ENCODE measurements at places on chromosomes 3 and 15.

DNA sequence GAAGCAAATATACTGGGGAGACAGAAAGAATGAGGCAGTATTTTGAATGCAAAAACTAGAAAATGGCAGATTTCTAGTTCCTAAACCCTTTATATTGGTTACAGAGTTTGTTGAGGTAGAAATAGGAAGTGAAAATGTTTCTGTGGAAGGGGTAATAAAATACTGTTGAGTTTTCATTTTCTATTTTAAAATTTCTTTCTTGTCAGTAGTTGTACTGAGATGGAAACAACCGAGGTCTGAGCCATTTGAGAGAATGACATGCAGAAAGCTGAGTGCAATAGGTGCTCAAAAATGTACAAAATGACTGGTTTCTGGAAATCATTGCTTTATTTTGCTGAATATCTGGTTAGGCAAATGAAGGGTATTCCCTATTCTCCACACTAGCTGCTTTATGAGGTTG is 361.4 kb downstream of the CHL1 start:
- no peak for DNase-seq

DNA sequence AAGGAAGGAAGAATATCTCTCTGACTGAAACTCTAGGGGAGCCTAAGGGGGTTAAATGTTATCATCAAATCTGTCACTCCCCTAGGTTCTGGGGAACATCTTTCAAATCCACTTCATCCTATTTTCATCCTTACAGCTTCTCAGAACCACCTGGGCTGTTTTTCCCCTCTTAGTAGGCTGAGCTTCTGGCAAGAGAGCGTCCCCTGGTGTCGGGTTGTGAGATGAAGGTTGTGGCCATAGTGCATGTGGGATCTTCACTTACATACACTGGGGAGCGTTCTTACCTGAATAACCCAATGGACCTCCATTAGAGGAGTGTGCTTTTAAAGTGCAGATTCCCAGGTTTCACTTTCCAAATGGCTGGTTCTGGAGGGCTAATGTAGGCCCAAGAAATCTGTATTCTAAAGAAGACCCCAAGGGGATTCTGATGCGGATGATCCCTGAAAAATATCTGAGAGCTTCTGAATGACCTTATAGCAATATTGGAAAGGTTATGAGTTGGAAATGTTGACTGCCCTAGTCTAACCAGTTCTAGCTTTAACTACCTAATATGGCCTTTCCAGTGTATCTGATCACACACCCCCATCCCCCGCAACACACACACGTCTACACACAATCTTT is 663.7 kb downstream of the AGBL1 start:
- no peak for DNase-seq

- no peak for DNase-seq
Measured at GRCh38 chr15:90132437-90132836, 30.2 kb upstream of the IDH2 start.

DNA sequence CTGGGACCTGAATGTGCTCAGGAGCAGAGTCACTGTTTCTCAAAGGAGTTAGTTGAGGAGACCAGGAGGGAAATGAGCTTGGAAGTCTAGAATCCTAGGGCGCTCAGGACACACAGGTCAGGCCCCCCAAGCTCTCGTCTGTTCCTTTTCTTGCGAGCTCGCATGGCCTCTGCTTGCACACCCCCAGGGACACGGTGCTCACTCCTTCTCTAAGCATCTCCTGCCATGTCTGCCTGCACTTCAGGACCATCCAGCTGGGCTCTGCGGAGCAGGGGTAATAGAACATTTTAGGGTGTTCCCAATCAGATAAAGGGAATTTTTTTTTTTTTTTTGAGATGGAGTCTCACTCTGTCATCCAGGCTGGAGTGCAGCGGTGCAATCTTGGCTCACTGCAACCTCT is 213.2 kb downstream of the XXYLT1 start:
- DNase-seq: no peak

GRCh38 chr15:81945014-81945615 is 100.7 kb downstream of the MEX3B start:
- no peak for DNase-seq

GRCh38 chr3:47413751-47414150 is 32.9 kb downstream of the PTPN23 start:
- no peak for DNase-seq

DNA sequence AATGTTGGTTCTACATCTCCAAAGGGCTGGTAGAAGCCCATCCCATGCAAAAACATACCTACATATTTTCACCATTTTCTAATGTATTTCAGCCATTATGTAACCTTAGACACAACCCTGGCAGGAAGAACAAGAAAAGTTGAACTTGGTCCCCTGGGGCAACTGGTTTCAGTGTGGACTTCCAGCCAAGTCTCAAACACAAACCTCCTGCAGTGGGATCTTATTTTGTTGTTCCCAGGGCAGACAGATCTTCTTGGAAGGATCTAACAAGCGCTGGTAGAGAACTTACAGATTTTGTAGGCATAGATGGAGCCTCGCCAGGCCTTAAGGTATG is 96.3 kb downstream of the ADAMTS17 start:
- DNase-seq: no peak

- DNase-seq: no peak
Measured at GRCh38 chr15:70213794-70214193, 116.1 kb upstream of the TLE3 start.

DNA sequence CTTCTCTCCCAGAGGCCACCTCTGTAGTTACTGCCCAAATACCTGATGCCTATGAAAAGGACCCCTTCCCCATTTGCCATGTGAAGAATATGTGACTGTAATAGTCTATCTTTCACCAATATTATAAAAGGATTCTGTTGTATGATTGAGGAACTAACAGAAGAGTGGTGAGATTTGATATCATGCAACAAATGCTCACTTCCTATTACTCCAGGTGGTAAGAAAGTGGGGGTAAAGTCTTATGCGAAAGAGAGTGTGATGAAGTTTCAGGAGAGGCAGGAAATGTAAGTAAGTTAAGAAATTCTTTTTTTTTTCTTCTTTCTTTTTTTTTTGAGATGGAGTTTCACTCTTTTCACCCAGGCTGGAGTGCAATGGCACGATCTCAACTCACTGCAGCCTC is 24.4 kb upstream of the RAP2B start:
- no peak for DNase-seq

- no peak for DNase-seq
Measured at GRCh38 chr3:59234884-59235633, 185.2 kb upstream of the CFAP20DC start.

- no peak for DNase-seq
Measured at GRCh38 chr3:188231456-188231855, 77.5 kb downstream of the LPP start.

GRCh38 chr15:56234804-56235203 is 8.9 kb downstream of the RFX7 start:
- no peak for DNase-seq

DNA sequence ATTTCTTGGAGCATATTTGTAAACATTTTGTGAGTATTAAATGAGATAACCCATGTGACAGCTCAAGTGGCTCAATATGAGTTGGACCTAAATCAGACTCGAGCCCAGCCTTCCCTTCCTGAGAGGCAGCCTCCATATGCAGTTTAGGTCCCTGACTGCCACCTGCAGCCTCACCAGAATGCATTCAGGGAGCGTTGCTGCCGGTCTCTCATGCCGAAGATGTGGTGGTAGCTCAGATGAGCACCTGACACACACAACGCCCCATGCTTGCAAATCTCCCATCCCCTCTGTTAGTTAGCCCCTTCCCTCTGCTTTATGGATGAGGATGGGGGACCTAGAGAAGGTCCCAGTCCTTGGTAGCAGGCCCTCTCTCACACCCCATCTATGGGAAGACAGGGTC is 9.2 kb downstream of the ST6GAL1 start:
- DNase-seq: no peak

- peak; percentile 29 for DNase-seq
Measured at GRCh38 chr3:65851827-65852226, 186.9 kb downstream of the MAGI1 start.

DNA sequence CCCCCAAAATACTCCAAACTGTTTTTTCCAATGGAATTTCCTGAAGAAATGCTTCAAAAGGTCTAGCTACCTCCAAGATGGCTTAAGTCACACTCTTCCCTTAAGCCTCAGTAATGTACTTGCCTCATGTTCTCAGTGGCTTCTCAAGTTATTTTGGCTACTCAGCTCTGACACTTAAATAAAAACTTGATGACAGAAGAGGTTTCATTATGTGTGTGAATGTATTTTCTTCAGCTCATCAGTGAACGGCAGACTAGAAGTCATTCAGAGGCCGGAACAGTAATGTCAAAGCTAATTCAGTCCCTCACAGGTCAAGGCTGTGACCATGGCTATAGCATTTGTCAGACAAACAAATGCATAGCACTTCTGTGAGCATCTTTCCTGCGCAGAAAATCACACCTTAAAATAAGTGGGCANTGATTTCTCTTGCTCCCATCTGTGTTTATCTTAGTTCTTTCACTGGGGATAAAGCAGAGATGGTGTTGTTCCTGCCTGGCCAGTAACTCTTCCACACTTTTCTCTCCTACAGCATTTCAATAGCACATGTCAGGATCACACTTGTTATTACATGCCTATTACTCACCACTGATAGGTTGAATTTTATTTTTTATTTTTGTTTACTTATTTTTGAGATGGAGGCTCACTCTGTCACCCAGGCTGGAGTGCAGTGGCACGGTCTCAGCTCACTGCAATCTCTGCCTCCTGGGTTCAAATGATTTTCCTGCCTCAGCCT is 68.5 kb upstream of the PLCL2 start:
- no peak for DNase-seq

GRCh38 chr3:99872923-99873254 is 55.2 kb downstream of the CMSS1 start:
- DNase-seq: no peak

DNA sequence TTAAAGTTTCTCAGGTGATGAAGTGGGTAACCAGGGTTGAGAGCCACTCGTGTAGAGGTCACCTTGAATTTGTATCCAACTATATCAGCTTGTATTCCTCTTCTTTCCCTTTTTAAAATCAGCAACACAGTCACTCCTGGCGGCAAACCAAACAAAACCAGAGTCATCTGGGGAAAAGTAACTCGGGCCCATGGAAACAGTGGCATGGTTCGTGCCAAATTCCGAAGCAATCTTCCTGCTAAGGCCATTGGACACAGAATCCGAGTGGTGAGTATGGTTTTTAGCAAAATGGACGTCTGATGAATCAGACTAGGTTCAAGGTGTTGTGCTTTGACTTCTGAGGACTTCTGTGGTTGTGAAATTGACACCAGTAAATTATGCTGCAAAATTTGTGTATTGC is 3.9 kb downstream of the RPL35A start:
- peak; percentile 53 for DNase-seq

DNA sequence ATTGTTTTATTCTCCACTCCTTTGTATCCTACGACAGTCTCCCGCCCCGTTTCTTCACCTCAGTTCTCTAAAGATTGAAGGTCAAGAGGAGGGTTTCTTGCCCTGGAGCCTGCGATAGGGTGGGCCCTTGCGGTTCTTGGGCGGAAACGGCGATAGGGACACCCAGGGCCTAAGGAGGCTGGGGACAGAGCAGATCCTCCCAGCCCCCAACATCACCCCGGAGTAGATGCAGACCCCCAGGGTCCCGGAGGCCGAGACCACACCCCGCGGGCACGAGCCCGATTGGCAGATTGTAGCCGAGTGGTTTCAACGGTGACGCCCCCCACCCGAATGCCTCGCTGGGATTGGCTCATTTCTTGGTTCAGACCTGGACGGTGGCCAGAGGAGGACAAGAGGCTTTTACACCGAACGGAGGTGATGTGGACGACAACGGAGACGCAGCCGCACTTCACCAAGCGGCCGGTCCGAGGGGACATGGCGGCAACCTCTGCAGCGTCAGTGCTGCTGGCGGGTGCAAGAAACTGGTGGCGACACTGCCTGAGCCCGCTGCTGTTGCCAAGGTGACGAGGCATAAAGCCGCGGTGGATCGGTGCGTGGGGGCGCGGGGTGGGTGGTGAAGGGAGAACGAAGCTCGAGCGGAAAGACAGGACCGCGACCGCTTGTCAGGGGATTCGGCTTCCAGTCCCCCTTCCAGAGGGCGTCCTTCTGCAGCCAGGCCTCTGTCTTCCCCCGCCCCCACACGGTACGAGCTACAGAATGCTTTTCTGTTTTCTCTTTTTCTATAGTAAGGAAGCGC is 19.0 kb upstream of the MCF2L2 start:
- DNase-seq: peak; percentile 47

- no peak for DNase-seq
Measured at GRCh38 chr15:58918239-58918638, 15.2 kb downstream of the SLTM start.

DNA sequence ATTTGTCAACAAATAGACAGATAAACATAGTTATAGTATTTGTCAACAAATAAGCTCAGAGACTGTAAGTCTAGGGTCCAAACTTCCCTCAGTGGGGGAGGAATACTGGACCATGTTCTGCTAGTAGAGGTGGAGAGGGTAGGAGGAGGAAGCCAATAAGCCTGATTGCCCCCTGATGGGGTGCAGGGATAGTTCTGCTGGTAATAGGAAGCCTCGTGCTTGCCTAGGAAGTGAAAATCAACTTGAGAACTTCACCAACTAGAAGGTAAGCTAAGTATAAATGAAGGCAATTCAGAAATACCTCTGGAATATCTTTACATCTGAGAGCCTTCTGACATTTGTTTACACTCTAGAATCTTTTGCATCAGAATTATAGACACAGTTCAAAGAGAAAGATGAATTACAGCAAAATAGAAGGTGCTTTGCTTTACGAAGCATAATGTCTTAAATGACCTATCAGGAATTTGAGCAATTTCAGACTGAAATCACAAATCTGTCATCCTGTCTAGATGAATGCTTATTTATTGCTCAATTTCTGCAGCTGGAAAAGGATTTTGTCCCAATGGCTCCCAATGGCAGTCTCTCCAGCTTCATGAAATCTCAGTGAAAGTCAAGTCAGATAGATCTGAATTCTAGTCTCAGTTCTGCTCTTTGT is 225.6 kb upstream of the TBC1D5 start:
- DNase-seq: no peak

GRCh38 chr15:27486051-27486450 is 515.1 kb downstream of the GABRG3 start:
- no peak for DNase-seq

GRCh38 chr15:101070502-101071273 is 151.5 kb downstream of the LRRK1 start:
- DNase-seq: peak; percentile 39

DNA sequence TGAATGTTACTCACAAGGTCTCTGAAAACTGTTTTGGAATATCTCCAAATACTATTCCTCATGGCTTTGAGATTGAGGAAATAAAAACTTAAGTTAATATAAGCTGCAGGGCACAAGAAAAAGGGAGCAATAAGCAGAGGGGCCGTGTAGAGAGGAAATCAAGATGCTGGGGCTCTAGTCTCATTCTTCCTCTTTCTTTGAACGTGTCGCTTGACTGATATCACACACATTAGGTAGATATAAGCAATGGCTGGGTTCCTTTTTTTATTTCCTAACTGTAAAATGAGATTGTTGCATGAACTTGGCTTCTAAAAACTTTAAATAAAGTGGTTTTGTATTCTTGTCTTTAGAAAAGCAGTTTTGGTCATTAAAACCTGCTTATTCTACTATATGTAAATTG is 326.7 kb upstream of the ROPN1 start:
- no peak for DNase-seq

GRCh38 chr3:146187334-146187950 is 26.5 kb upstream of the PLOD2 start:
- no peak for DNase-seq

DNA sequence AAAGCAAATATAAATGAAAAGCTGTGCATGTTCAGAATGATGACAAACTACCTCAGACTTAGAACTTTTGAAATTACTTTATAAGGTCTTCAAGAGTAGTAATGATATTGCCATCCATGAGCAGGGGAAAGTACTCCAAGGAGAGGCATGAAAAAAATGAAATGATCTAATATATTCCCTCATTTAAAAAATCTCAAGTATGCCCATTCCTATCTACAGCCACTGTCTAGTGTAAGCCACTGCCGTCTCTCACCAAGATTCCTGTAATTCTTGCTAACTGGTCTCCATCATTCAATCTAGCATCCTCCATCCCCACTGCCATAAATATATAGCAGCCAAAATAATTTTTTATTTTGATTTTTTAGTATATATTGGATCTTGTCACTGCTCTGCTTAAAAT is 258.8 kb downstream of the PLOD2 start:
- DNase-seq: no peak
